ENCODE measurements at places on chromosomes 1 and 21.
A peak's percentile ranks its signal among the peaks of the same experiment; 100 is the strongest.

DNA sequence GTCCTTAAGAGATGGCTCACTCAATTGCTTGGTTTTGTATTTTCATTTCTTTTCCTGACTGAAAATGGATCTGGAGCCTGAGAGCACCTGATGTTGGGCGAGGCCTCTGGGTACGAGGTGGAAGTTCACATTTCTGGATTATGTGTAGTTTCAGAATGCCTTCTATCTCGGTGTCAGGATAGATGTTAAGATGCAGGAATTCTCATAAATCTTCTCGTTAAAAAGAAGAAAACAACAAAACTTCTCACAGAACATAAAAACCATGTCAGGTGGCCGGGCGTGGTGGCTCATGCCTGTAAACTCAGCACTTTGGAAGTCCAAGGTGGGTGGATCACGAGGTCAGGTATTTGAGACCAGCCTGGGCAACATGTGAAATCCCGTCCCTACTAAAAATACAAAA lies 101.8 kb downstream of the RHOU start:
- no peak for DNase-seq

- no peak for DNase-seq
Observed at GRCh38 chr1:16905110-16905867, 9.5 kb downstream of the RNU1-2 start.

GRCh38 chr1:88562991-88563390 lies 121.1 kb upstream of the PKN2 start:
- DNase-seq: no peak

GRCh38 chr1:50979937-50980336 lies 9.9 kb downstream of the CDKN2C start:
- DNase-seq: no peak

- no peak for DNase-seq
Observed at GRCh38 chr1:204924013-204924759, 53.5 kb downstream of the NFASC start.

GRCh38 chr1:60342569-60342968 lies 269.0 kb upstream of the C1orf87 start:
- DNase-seq: no peak

- DNase-seq: peak; percentile 58
Observed at GRCh38 chr1:225454733-225455132, 26.9 kb upstream of the LBR start.

DNA sequence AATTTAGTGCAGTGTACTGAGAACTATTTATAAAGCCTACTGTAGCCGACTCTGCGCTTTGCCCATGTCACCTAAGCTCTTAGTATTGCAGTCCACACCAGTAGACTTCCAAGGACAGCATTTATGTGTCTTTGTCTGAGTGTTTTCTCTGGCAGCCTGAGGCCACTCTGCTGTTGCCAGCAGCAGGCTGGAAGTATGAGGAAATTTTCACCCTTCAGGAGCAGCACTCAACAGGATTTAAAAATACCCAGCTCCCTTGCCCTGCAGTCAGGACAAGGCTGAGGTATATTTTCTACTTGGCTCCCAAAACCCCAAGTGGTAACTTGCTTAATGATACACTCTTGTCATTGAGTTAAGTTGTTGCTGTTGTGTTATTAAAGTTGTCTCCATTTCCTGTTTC lies 230.1 kb downstream of the SRGAP2C start:
- no peak for DNase-seq

DNA sequence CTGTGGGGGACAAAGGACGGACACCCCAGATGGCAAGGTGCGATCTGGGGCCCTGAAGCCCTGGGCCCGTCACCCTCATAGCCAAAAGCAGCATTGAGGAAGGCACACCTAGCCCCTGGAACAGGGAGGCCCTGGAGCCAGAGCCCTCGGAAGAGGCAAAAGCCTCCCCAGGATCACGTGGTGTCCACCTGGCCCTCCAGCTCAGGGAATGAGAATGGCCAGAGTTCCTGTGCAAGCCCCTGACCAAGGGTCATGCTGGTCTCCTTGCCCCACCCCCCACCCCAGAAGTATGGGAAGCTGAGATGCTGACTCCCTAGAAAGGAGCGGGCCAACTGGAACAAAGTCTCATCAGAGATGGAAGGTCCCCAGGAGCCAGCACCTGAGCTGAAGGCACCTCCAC lies 1.0 kb upstream of the PDZK1IP1 start:
- no peak for DNase-seq

- DNase-seq: no peak
Observed at GRCh38 chr1:28663871-28664470, 4.6 kb upstream of the GMEB1 start.

DNA sequence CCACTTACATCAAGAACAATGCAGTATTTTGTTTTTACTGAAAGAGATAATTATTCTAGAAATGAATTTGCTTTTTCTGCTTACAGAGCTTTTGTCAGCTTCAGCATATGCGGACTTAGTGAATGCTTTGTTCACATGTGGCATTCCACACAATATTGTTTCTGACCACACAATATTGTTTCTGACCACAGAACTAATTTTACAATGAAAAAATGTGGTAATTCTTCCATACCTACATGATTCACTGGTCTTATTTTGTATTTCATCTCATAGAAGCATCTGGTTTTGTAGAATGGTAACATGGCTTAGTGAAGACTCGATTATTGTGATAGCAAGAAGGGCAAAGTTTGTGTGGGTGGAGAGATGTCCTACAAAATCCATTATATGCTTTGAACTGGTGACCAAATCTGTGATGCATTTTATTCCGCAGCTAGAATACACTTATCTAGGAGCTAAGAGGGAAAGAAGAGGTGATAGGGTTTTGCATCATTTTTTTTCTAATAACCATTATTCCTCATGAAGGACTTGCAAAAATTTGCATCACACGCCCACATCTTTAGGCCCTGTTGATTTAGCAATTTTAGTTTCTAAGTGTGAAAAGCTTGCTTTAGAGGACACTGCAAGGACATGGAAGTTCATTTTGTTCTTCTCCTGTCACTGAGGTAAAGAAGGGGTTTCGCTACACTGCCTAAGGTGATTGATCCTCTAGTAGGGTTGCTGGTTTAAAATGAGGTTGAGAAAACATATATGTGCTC lies 75.3 kb downstream of the HLX start:
- no peak for DNase-seq

- no peak for DNase-seq
Observed at GRCh38 chr1:211327346-211327921, 801 bp downstream of the TRAF5 start.

- DNase-seq: no peak
Observed at GRCh38 chr1:184895086-184895485, 79.2 kb downstream of the NIBAN1 start.

- no peak for DNase-seq
Observed at GRCh38 chr1:62439652-62440371, 3.0 kb downstream of the USP1 start.

DNA sequence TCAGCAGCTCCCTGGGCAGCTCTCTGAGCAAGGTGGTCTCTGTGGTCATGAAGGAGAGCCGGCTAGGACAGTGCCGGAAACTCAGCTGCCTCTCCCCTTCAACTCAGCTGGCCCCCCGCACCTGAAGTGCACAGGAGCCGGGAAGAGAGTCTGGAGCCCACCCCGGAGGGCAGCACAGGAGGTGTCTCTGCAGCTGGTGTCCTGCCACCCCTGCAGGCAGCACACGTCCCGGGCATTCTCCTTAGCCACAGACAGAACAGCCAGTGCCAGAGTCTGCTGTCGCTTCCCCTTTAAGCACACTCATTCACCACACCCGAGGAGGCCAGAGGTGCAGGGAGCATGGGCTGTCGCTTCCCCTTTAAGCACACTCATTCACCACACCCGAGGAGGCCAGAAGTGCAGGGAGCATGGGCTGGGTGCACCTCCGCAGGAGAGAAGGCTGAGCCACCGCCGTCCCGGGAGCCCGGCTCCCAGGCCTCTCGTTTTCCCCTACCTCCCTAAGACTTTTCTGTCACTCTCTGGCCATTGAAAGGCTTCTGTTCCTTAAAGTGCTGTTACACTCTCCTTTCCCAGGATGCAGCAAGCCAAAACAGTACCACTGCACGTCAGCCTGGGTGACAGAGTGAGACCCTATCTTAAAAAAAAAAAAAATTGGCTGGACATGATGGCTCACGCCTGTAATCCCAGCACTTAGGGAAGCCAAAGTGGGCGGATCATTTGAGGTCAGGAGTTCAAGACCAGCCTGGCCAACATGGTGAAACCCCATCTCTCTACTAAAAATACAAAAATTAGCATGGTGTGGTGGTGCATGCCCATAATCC lies 16.9 kb upstream of the SAMD11 start:
- DNase-seq: no peak

DNA sequence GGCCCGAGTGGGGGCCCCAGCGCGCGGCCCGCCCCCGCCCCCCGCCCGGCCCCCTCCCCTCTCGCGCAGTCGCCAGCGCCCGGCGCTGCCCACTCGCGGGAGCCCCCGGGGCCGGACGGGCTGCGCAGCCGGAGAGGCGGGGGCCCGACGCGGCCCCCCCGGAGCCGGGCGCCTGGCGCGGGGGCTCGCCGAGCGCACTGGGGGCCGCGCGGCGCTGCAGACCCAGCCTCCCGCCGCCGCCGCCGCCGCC lies 146 bp upstream of the ZNF362 start:
- DNase-seq: no peak

GRCh38 chr1:51753969-51754368 lies 124.6 kb downstream of the NRDC start:
- DNase-seq: no peak

DNA sequence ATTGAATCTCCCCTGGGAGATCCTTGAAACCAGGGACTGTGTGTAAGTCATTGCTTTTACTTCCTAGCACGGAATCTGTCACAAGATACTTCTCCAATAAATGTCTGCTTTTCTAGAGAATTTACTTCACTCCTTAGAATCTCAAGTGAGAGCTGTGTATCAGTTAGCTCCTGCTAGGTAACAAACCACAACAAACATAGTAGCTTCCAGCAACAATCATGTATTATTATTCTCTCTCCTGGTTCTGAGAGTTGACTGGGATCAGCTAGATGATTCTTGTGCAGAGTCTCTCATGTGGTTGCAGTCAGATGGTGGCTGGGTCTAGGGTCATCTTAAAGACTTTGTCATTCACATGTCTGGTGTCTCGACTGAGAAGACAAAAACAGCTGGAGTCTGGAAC lies 166.9 kb upstream of the UBE2U start:
- no peak for DNase-seq

GRCh38 chr1:199979071-199979470 lies 48.4 kb upstream of the NR5A2 start:
- DNase-seq: no peak

Measured in stimulated activated CD8-positive, alpha-beta memory T cell treated with anti-CD3 and anti-CD28 coated beads, Interleukin-2, amount 100 ng/mL, for 48 hours (primary cell).